Thoracic aorta (tissue), 2 donors: ENCODE measurements at places on chromosomes 2 and 18.

DNA sequence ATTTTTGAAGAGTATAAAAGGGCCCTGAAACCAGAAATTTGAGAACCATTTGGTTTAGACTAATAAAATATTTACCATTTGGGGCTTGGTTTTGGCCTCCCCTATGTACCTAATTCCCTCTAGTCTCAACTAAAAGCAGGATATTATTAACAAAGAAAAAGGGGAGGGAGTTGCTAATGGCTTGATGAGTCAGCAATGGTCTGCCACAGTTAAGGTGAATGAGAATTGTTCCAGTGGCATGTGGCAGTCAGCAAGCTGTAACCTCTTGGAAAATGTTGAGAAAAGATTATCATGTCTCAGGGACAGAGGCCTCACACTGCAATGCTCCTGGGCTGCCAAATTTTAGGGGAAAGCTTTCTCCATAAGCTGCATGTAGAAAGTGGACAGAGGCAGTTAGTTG is 20.1 kb upstream of the SLC39A10 start:
- DNase-seq, result no peak
- H3K36me3 ChIP-seq, result no peaks in the 10 kb centered on the region
- H3K27ac ChIP-seq, result no peak overlapping the region
- H3K4me1 ChIP-seq, result no peaks in the 10 kb centered on the region
- no peaks in the 10 kb centered on the region for H3K27me3 ChIP-seq

- H3K4me3 ChIP-seq, result no peak overlapping the region
- no peak overlapping the region for H3K27ac ChIP-seq
- H3K36me3 ChIP-seq, result no peaks in the 10 kb centered on the region
- H3K4me1 ChIP-seq, result no peaks in the 10 kb centered on the region
These were observed 1140.4 kb downstream of the LRP1B start for GRCh38 chr2:140990416-140990815.

DNA sequence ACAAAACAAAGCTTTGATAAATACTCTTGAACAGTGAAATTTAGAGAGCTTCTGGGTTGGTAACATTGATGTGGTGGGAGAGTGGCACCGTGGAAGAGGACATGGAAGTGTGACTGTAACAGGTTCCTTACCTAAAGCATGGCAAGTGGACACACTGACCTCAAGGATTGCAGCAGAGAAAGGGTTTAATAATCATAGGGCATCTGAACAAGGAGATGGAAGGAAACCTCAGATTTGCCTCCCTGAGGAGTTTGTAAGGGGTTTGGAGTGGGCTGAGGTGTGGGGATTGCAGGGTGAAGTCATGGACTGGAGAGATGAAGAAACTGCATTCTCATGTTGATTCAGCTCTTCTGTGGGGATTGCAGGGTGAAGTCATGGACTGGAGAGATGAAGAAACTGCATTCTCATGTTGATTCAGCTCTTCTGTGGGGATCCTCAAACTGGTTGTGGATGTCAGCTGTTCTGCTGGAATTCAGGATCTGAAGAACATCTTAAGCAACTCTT is 83.8 kb upstream of the TLK1 start:
- no peaks in the 10 kb centered on the region for H3K4me1 ChIP-seq
- H3K36me3 ChIP-seq, result no peaks in the 10 kb centered on the region
- H3K27ac ChIP-seq, result no peak overlapping the region
- no peaks in the 10 kb centered on the region for H3K27me3 ChIP-seq
- H3K4me3 ChIP-seq, result no peak overlapping the region
- DNase-seq, result no peak

GRCh38 chr2:118807668-118808428 is 39.6 kb downstream of the EN1 start:
- no peaks in the 10 kb centered on the region for H3K4me1 ChIP-seq
- H3K27ac ChIP-seq, result no peak overlapping the region
- no peaks in the 10 kb centered on the region for H3K27me3 ChIP-seq
- no peaks in the 10 kb centered on the region for H3K36me3 ChIP-seq
- no peak for DNase-seq
- H3K4me3 ChIP-seq, result peak overlapping the region; percentile 30

GRCh38 chr18:31268985-31269406 is 49.0 kb upstream of the DSG1 start:
- no peak overlapping the region for H3K4me3 ChIP-seq
- no peak for DNase-seq

DNA sequence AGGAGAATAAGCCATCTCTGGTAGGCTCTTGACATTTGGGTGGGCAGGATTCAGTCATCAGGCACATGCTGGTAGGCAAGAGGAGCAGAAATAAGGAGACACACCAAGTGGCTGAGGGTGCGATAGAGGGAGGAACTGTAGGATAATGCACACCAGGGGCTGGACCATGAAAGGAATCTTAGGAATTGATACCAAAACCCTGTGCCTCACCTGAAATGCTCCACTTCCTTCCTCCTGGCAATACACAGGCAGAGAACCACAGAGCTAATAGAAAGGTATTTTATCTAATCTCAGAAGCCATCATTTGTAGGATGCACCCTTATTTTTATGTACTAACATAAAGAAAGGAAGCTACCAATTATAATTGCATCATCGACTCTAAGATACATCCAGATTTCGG is 4.4 kb upstream of the CYP1B1 start:
- H3K27me3 ChIP-seq, result no peaks in the 10 kb centered on the region
- peaks cover 22% of the 10 kb centered on the region for H3K4me1 ChIP-seq
- DNase-seq, result no peak
- no peaks in the 10 kb centered on the region for H3K36me3 ChIP-seq
- no peak overlapping the region for H3K27ac ChIP-seq

- H3K36me3 ChIP-seq, result no peaks in the 10 kb centered on the region
- no peak for DNase-seq
- H3K27ac ChIP-seq, result no peak overlapping the region
- no peak overlapping the region for H3K4me3 ChIP-seq
- no peaks in the 10 kb centered on the region for H3K27me3 ChIP-seq
These were observed 1.7 kb upstream of the SLC25A12 start for GRCh38 chr2:171895786-171896185.

GRCh38 chr2:66477135-66477842 is 42.4 kb downstream of the MEIS1 start:
- no peaks in the 10 kb centered on the region for H3K27me3 ChIP-seq
- peaks cover 13% of the 10 kb centered on the region for H3K4me1 ChIP-seq
- H3K36me3 ChIP-seq, result peaks cover 4% of the 10 kb centered on the region

- H3K4me1 ChIP-seq, result no peaks in the 10 kb centered on the region
These were observed 71.3 kb downstream of the TNFRSF11A start for GRCh38 chr18:62396381-62396780.

DNA sequence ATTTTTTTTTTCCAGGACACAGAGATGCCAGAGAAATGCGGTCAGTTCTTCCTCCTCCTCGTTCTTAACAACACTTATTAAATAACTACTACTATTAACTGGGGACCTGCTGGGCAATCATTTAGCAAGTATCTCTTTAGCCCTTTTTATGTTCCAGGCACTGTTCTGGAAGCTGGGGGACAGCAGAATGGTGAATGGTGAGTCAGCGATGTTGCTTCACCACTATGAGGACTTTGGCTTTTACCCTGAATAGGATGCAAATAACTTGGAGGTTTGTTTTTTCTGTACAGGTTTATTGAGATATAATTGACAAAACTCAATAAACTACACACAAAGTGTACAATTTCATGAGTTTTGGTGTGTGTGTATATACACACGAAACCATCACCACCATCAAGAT is 179.9 kb upstream of the MSH6 start:
- no peak overlapping the region for H3K27ac ChIP-seq
- no peak overlapping the region for H3K4me3 ChIP-seq
- no peaks in the 10 kb centered on the region for H3K27me3 ChIP-seq
- no peak for DNase-seq
- no peaks in the 10 kb centered on the region for H3K36me3 ChIP-seq

DNA sequence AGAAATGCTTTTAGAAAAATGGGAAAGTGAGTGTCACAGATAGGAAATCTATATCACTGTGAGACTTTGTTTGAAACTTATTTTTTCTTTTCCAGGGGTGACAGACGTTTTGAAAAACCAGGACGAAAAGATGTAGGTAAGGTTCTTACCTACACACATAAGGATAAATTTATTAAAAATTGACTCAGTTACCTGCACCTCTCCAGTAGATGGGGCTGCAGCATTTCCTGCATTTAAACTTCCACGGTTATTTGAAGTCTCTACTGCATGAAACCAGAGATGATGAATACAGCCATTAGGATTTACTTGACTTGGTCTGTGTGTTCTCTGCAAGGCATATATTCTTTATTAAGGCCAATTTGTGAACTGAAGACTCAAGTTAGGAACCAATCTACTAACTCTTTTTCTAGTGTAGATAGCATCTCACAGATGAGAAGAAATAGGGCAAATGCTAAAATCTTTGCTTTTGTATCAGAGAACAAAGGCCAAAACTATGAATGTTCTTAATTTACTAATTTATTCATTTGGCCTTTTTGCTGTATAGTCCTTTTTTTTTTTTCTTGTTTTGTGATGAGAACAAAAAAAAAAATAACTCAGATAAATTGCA is 15.0 kb downstream of the KCNJ13 start:
- DNase-seq, result no peak
- peaks cover 14% of the 10 kb centered on the region for H3K36me3 ChIP-seq
- no peaks in the 10 kb centered on the region for H3K27me3 ChIP-seq
- H3K4me3 ChIP-seq, result no peak overlapping the region
- H3K27ac ChIP-seq, result no peak overlapping the region
